Activated T-helper 17 cell treated with anti-CD3 and anti-CD28 coated beads, Interleukin-2, amount 50 U/mL, for 72 hours (primary cell): ENCODE measurements at places on chromosomes 3 and 15. TPM values are rescaled to one million over a fixed set of nuclear protein-coding genes. Genes with fewer than 3 reads are reported as not detected.

Gene OXSM
- total RNA-seq, result 35.7 TPM

DNA sequence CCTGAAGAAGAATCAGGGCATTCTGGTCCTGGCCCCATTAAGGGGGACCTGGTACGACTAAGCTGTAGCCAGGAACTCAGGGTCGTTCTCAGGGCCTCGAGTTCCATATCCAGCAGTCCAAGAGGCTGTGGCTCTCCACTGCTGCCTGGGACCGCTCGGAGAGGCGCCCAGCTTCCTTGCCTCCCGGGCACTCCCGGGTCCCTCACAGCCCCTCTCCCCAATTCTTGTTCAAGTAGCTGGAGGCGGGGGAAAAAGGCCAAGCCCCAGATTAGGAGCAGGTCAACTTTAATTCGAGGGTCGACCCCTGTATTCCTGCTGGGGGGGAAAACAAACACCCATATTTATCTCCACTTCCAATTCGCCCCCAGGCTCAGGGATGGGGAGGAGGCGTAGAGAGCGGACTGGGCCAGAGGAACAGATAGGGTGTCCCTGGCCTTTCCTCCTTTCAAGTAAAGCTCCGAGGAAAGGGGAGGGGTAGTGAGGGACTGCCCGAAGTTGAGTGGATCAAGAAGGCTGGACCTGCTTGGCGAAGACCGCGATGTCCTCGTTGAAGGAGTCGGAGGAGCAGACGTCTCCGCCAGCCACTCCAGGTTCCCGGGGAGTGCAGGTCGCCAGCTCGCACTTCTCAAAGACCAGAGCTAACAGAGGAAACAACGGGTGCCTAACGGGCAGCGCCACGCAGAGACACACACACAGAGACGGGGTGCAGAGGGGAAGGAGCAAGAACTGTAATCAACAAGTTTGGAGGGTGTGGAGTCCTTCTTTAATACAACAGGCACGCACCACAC, 4.4 kb downstream of the MEIS2 start:
- ATAC-seq, result no peak

Gene CIDEC
- 0.42 TPM for total RNA-seq

GRCh38 chr3:108838436-108838835, 15.8 kb downstream of the TRAT1 start:
- ATAC-seq, result peak; percentile 86

Gene STAB1
- 0.19 TPM for total RNA-seq

Gene GPR176
- total RNA-seq, result 0.09 TPM

Gene SETD5
- total RNA-seq, result 107 TPM

DNA sequence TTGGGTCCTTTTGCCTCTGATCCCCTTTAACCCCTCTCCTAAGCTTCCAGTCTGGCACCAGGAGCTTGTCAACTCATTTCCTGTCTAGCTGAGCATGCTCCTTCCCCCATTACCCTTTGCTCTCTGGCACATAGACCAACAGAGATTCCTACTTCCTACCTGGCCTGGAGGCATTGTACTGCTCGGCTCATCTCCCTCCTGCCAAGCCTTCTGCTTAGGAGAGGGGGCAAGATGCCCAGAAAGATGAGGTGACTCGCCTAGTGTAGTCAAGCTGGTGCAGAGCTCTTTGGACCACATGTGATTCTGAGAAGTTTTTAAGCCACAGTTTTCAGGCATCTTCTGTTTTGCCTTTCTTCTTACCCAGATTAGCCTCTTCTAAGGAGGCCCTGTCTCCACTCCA, 95.4 kb downstream of the ZNF621 start:
- no peak for ATAC-seq

GRCh38 chr3:8596321-8597218, 48.0 kb downstream of the SSUH2 start:
- no peak for ATAC-seq

DNA sequence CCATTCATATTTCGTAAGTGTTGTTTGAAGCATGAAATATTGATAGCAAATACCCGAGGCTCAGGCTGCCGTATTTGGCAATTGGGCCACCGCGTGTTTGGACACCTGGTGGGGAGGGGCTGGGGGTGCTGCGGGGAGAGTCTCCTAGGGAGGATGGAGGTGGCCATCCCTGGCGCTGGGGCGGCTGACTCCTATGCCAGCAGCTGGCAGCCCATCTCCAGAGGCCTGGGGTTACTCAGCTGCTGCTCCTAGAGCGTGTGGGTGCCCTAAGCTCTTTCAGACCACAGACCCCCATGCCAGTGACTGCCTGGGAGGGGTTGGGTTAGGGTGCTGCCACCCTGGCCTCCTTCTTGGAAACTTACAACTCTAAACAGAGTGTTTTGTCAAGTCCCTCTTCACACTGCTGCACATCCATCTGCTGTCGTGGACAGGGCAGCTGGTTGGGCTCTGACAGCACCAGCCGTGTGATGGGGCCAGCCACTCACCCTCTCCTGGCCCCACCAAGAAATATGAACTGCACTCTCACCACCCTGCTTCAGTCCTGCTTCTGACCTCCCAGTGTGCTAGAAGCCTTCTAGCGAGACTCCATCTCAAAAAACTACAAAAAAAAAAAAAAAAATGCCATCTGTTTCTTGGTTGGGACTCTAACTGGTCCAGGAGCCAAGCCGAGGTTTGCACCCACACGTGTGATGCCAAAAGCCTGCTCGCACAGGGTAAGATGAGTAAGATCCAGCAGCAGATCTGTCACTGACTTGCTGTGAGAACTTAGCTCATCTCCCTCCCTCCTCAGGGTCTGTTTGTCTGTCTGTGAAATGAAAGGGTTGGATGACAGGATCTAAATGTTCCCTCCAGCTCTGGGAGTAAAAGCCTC, 156.2 kb downstream of the MEGF11 start:
- no peak for ATAC-seq

DNA sequence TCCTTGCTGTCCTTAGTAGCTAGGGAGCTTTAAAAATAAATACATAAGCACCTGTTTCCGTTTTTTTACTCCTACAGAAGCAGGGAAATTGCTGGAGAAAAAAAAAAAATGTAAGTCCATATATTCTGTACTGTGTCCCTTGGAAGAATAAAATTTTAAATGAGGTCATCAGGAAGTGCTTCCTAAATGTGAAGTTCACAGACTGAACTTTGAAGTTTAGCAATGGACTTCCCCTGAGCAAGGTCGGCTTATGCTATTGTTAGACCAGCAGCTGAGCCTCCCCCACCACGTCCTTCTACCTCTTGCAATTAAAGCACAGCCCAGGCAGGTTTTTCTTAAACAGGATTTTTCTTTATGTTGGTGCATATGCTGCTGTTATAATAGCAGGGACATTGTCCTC, 26.3 kb downstream of the LIPC start:
- no peak for ATAC-seq

- peak; percentile 55 for ATAC-seq
These were observed 91.1 kb upstream of the FGF7 start for GRCh38 chr15:49331951-49332350.

DNA sequence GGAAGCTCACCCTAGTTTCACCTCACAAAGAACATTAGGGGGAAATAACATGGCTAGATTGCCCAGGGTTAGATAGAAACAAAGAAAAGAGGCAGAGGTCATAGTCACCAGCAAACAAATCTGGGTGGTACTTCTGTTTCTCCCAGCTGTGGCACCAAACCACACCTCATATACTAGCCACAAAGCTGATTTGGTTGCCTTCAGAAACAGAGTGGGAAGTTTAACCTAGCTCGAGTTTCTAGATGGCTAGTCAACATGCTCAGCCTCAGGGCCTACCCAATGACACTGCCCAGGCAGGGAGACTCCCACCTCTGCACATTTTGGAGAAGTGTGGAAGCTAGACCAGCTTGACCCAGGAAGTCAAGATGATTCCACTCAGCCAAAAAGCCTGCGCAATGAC, 174.2 kb downstream of the GABRB3 start:
- no peak for ATAC-seq

Gene RPL22L1
- total RNA-seq, result 173 TPM

Gene CCDC39
- total RNA-seq, result not detected

- ATAC-seq, result no peak
These were observed 82.6 kb downstream of the RPLP1 start for GRCh38 chr15:69535101-69535638.

DNA sequence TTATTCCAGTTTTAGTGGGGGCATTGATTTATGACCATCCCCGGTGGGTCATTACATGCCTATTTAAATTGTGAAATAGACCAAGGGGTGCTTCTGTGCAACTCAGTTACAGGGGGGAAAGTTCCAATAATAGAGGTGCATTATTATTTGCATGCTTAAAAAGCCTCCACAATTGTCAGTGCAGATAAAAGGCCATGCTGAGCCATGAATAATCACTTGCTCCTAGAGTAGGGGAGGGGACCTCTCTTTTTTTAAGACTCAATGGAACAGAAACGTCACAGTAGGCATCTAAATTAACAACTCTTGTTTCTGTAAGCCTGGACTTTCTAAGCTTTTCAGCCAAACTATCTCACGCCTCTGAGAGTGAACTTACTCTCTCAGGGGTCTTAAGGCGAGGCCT, 66.5 kb upstream of the CMTM7 start:
- no peak for ATAC-seq

Gene TMEM89
- total RNA-seq, result 1.1 TPM

- no peak for ATAC-seq
These were observed 1.9 kb downstream of the AQP9 start for GRCh38 chr15:58139989-58140522.

DNA sequence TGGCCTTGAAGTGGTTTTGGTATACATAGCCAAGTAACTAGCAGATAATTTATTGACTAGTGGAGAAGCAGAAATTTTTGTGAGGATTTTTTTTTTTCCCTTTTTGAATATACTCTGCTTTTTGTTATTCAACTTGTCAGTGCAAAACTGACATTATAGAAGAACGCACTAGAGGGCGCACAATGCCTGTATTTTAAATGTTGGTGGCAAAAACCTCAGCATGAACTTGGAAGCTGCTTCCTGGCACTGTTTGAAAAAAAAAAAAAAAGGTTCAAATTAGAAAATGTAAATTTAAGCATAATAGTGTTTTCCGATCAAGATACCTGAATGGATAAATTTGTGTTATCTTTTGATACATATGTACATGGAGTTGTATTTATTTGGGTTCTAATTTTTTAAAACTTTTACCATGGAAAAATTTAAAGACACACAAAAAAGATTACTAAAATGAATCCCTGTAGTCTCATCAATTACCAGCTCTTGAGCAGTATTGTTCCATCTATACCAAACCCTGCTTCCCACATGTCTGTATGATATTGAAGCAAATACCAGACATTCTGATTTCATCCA, 56.0 kb downstream of the SLC25A26 start:
- ATAC-seq, result no peak

Gene MAPKAPK3
- total RNA-seq, result 131 TPM

DNA sequence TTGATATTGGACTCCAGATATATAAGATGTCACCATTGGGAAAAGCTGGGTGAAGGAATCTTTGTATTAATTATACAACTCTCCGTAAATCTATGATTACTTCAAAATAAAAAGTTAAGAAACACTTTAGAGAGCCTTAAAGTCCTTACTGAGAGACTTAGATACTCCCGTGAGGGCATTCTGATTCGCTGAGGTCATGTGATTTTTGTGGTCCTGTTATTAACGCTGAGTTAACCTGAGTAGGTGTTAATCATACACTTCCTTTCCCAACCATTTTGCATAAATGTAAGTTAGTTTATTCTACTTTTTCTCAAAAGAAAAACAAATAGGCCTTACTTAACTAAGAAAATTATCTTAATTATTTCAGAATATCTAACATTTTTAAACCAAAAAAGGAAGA, 67.1 kb upstream of the LMOD3 start:
- ATAC-seq, result peak; percentile 52

DNA sequence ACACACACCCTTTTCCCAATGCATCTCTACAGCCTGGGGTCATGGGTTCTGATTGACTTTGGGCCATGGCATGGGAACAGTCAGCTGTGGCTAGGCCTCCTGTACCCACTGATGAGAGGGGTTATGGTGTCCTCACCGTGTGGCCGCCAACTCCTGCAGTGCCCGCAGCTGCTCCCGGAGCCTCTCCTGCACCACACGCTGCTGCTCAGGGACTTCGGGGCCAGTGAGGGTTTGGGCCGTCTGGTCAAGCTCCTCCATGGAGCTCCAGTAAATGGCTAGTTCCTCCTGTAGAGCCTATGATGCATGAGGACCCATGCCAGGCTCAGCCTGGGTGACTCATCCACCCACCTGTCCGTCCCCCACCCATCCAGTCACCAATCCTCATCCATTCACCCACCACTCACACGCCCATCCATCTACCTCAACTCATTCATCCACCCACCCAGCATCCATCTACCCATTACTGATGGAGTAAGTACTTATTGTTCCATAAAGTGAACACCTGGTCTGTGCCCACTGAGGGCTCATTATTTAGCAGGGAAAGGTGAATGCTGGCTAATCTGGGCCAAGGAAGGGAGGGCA, 21.6 kb downstream of the SPTBN5 start:
- no peak for ATAC-seq
